ENCODE measurements at places on chromosomes 5 and 9.
A peak's percentile ranks its signal among the peaks of the same experiment; 100 is the strongest.

- no peak for DNase-seq
These were observed 36.3 kb upstream of the HAND1 start for GRCh38 chr5:154514331-154514730.

- DNase-seq = no peak
These were observed 39.4 kb downstream of the RNF44 start for GRCh38 chr5:176497852-176498251.

- DNase-seq = no peak
These were observed 36.7 kb upstream of the TIFAB start for GRCh38 chr5:135488727-135489465.

DNA sequence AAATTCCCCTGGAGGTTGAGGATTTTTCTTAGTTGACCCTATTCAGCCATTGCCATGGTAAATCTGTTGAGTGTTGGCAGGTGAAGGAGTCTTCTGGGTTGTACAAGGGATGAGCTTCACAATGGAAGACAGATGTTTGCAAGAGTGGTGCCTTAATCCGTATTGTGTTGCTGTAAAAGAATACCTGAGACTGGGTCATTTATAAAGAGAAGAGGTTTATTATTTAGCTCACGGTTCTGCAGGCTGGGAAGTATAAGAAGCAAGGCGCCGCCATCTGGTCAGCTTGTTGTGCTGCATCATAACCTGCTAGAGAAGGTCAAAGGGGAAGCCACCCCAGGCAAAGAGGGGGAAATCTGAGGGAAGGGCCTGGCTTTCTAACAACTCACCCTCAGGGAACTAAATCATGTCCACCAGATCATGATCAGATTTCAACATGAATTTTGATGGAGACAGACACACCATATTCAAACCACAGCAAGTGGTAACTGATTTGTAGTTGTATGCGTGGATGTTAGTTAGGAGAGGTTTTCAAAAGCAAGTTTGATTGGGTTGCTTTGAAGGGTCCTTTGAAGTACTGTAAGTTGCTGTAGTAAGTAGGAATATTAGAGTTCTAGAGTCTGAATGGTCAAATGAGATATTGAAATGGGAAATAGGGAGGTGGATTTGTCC, 2.5 kb downstream of the TNPO1 start:
- peak; percentile 27 for DNase-seq

DNA sequence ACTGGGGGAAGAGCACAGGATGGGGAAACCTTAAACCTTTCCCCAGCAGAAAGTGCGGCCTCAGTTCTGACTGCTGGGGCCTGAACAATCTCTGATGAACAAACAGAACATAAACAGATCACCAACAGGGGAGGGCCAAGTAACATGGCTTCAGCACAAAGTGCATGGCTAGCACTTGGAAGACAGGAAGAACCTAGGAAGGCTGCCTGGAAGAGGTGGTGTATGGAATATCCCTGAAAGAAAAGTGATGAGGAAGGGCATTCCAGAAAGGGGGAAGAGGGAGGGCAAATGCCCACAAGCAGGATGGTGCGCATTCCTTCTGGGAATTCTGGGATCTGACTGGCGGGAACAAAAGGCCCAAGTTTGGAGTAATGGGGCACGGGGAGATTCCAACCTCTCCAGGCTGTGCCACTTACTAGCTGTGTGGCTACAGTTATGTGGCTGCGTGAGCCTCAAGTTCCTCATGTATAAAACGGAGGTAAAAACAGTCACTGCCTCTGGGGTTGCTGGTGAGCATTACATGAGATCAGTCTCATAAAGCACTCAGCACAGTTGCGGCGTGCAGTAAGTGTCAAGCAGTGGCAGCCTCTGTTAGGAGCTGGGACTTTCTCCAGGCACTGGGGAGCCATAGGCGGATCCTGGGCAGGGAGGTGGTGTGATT, 1.6 kb downstream of the PDGFRB start:
- DNase-seq = no peak

- DNase-seq = no peak
These were observed 175.0 kb downstream of the RGS3 start for GRCh38 chr9:113638490-113638889.
